ENCODE measurements at places on chromosomes 6 and 20. TPM values are rescaled to one million over a fixed set of nuclear protein-coding genes. Genes with fewer than 3 reads are reported as not detected.

- DNase-seq = no peak
Observed at GRCh38 chr6:91376686-91377085, 789.8 kb upstream of the MAP3K7 start.

DNA sequence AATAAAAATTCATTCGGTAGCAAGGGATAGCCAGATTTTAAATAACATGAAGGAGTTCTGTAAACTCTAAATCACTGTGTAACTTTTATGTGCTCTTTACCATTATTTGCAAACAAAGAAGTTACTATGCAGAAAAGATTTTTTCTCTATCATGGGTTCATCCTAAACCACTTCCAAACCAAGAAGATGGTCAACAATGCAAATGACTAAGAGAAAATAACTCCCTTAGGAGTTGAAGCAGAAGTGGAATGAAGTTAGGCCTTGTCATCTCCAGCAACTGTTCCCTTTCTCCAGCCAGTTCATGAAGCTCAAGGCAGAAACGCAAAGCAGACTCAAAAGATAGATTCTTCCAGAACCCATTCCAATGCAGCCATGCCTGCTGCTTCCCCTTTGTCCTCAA lies 66.0 kb downstream of the MBOAT1 start:
- no peak for DNase-seq

DNA sequence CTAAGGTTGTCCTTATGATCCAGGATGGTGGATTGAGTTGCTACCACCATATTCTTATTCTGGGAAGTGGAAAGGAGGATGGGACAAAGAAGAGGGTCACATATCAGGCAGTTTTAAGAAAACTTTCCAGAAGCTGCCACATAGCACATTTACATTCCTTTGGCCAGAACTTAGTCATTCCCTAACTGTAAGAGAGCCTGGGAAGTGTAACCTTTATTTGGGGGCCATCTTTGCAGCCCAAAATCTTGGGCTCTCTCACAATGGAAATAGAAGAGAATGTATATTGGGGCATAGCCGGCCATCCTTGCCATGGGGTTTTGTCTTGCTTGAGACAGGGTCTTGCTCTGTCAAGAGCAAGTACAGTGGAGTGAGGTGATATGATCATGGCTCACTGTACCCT lies 8.4 kb downstream of the ZNF341 start:
- DNase-seq = no peak

- no peak for DNase-seq
Observed at GRCh38 chr6:163170294-163170883, 244.1 kb upstream of the QKI start.

- DNase-seq = peak; percentile 33
Observed at GRCh38 chr20:22324505-22324904, 259.9 kb downstream of the FOXA2 start.

DNA sequence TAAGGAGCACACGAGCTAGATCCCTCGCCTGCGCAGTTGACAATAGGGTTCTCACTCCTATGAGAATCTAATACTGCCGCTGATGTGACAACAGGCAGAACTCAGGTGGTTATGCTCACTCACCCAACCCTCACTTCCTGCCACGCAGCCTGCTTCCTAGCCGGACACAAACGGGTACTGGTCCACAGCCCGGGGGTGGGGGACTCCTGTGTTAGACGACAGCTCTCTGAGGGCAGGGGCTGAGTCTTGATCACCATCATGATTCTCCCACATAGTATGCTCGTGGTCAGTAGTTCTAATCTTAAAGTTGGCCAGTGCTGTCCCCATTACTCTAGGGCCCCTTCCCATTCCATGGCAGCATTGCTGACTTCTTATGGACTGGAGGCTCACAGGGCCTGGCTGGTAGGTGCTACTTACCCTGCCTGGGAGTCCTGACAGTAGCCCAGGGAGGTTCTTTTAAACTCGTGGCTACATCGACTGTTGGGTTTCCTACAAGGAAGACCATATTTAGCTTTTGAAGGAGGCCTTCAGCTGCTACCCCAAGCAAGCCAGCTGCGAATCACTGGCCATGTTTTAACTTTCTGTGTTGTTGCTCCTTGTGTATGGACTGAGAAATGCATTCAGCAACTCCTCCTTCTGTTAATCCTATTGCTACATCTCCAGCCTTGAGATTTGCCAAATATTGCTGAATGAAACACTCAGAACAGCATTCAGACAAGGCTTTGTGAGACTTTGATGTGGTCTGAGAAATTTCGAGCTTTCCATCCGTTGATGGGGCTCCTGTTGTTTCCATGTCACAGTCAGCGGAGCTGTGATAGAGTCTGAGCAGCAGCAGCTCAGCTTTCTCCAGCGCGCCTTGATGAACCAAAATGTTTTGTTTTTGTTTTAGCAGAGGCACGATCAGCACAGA lies 300.3 kb downstream of the NRN1 start:
- DNase-seq = no peak

- no peak for DNase-seq
Observed at GRCh38 chr20:34997131-34997561, 41.5 kb downstream of the MYH7B start.

- DNase-seq = no peak
Observed at GRCh38 chr6:153167907-153168306, 36.8 kb upstream of the RGS17 start.

DNA sequence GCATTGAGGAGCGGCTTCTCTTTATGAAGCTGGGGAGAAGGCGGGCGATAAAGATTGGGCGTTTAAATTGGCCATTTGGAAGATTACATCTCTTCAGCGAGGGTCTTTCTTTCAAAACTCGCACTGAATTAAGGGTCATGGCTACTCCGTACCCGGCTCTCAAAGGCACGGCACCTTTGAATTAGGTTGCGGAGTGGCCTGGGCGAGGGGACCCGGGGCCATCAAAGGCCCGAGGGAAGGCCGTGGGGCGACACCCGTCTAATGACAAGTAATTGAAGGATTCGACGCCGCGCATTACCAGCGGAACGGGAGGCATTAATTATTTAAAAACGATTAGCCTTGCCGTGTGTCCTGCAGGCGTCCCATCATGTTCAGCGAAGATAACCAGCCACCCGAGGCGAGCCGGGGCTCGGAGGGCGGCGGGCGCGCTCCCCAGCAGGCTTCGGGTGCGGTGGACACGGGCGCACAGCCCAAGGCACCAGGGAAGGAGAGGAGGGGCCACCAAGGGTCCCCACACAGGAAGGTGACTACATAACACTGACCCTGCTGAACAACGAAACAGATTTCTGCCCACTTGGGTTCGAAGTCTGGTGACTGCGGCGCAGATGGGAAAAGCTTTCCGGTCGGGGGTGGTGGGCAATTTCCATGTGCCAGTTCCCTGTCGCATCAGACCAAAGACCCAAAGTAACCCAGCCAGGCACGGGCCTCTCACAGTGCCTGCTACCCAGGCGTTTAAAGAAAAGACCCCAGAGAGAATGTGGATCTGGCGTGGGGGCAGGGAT lies 7.4 kb downstream of the FOXA2 start:
- DNase-seq = no peak

- no peak for DNase-seq
Observed at GRCh38 chr6:4661391-4661790, 114.8 kb upstream of the CDYL start.

DNA sequence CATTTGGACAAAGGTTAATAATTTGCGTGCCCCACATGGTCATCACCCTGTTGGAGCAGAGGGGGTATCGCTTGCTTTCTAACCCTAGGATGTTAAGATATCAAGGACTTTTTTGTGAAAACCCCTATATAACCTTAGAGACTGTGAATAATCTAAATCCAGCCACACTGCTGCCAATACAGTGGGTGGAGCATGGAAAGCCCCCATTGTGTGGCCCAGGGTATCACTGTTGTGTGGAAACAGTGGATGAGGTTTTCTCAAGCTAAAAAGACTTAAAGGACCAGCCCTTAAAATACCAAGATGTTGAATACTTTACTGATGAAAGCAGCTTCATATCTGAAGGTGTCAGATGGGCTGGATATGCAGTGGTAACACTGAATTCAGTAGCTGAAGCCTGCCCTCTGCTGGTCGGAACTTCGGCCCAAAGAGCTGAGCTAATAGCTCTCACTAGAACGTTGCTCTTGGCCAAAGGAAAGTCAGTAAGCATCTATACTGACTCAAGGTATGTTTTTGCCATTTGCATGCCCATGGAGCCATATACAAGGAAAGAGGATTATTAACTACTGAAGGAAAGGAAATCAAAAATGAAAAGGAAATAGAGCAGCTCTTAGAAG lies 695.2 kb downstream of the PHF3 start:
- peak; percentile 14 for DNase-seq

GRCh38 chr6:138404666-138405337 lies 779 bp downstream of the HEBP2 start:
- DNase-seq = peak; percentile 18

GRCh38 chr20:61399433-61399832 lies 147.4 kb downstream of the CDH4 start:
- DNase-seq = no peak

- no peak for DNase-seq
Observed at GRCh38 chr20:6715401-6715941, 52.0 kb upstream of the BMP2 start.

DNA sequence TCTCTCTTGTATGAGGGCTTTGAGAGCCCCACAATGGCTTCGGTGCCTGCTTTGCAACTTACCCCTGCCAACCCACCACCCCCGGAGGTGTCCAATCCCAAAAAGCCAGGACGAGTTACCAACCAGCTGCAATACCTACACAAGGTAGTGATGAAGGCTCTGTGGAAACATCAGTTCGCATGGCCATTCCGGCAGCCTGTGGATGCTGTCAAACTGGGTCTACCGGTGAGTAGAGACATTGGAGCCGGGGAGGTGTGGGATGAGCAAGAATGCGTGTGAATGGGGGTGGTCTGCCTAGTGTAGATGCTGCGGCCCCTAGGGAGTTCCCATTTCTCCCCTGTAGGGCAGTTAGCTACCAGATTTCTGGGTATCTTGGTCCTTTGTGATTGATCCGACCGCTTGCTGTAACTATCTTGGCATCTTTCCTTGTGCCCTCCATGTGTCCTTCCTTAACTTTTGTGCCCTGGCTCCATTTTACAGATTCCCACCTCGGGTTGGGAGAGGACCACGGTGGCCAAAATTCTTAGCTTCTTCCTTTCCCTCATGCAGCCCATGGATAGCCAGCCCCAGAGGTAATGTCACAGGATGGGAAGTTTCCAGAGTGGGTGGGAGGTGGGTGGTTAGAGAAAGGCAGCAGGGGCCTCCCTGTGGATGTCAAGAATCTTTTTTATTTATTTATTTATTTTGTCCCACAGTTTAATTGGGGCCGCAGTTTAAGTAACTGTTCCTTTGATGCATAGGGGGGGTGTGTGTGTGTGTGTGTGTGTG lies 6.3 kb downstream of the BRD2 start:
- no peak for DNase-seq

DNA sequence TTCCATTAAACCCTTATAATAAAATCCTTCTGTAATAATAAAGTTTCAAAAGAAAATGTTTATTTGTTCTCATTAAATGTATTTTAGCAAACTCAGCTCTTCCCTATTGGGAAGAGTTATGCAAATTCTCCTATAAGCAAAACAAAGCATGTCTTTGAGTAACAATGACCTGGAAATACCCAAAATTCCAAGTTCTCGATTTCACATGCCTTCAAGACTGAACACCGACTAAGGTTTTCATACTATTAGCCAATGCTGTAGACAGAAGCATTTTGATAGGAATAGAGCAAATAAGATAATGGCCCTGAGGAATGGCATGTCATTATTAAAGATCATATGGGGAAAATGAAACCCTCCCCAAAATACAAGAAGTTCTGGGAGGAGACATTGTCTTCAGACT lies 3.8 kb downstream of the IL17A start:
- no peak for DNase-seq

DNA sequence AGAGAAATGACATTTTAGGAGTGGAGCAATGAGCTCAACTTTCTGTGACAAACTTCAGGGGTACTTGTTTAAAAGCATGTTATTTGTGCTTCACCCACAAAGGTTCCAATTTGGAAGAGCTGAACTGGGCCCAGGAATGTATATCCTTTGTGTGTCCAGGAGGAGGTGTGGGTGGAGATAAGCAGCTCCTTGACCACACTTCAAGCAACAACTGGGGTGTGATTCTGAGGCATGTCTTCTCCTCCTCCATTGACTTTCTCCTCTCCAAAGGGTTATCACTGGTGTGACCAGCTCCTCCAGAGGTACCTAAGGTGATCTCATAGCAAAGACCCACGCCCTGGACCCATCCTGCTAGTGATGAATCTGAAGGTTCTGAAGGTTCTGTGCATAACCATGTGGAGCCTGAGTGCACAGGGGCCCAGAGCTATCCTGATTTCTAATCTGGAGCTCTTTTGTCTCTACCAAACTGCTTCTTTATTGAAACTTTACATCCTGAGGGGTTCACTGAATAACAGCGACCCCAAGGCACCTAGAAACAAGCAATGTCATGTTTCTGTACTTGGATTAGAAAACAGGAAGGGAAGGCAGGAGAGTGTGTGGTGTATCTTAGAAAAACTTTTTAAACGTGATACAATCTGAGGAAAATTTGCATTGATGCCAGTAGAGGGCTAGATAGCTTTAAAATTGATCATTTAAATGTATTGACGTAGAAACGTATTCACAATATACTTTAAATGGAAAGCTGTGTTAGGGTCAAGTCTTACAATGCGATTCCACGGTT lies 60.9 kb upstream of the CD93 start:
- DNase-seq = no peak

DNA sequence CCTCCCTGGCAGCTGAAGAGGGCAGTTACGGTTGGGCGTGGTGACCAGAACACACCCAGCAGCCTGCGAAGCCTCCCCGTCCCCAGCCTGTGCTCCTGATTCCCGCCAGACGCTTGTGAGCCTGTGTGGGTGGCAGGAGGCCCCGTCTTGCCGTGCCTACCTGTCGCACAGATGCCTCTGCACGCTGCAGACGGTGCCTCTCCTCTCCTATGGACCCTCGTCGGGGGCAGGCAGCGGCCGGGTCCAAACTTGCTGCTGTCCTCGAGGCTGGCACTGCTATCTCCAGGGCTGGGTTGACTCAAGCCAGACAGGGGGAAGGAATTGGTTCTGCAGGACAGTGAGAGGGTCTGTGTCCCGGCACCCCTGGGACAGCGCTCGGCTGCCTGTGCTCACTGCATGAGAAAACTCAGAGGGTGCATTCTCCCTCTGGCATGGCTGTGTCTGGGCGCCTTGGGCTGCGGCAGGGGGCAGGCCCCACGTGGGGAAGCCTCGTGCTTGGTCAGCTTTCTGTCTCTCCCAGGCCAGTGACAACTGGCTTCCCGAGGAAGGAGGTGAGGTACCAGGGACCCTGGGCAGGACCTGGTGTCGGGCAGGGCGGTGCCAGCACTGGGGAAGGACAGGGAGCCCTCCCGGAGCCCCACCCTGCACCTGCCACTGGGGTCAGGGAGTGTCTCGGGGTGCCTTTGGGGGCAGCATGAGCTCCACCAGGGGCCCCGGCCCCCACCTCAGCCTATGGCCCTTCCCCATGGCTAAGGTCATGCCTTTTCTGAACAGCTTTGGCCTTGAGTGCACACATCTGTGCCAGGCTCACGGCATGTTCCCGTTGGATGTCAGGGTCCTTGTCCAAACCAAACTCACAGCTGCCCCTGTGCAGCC lies 127.5 kb downstream of the TAF4 start:
- no peak for DNase-seq

Gene KIF25
- not detected for total RNA-seq

Gene SNAP91
- not detected for total RNA-seq

Gene HTR1E
- not detected for total RNA-seq

Gene EPPIN
- not detected for total RNA-seq

Gene SIRPB1
- total RNA-seq = 4.1 TPM

Gene TTLL9
- total RNA-seq = 0.21 TPM

Gene SPATA25
- 0.99 TPM for total RNA-seq

Gene ME1
- total RNA-seq = 36.3 TPM

Gene COL12A1
- total RNA-seq = 192 TPM

Gene PHF3
- total RNA-seq = 41.5 TPM

Gene GHRH
- not detected for total RNA-seq

Gene MUC21
- not detected for total RNA-seq

Gene C6orf118
- not detected for total RNA-seq

Gene PLEKHG1
- total RNA-seq = 63.2 TPM

Gene KCNQ5
- 13.7 TPM for total RNA-seq

Gene VARS1
- total RNA-seq = 131 TPM

Gene BPIFB2
- not detected for total RNA-seq

Gene ARHGAP40
- total RNA-seq = 1.8 TPM

All from mammary epithelial cell (primary cell).